ENCODE measurements at places on chromosomes 7 and 10.

DNA sequence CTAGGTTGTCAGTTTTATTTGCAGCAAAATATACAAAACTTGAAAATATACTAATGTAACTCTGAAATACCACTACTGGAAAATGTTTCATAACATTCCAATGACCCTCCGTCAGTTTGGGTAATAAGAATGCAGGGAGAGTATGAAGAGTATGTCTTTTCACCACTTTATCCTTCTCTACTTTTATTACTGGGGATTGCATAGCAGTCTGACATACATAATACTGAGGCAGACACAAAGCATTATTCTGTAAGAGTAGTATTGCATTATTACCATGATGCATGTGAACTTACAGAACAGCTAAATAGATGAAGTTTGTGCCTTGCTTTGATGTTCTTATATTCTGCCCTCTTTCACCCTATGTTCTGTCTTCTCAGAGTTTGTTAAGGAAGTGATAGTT, 151.8 kb upstream of the TPK1 start:
- no peak for DNase-seq

DNA sequence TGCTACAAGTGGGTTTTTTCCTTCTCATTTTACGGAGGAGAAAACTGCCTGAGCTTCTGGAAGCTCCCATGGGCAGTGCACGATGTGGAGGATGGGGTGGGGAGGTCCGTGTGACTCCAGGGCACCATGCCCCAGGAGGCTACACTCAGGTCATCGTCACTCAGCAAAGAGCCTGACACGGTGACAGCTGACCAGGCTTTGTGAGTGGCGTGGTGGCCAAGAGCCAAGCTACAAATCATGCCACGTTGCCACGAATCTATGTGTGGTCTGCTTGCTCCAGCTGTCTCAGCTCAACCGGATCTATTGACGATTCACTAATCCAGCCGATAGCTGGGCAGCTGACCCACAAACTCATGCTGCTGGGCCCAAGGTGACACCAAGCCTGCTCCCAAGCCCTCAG, 27.6 kb upstream of the C10orf71 start:
- DNase-seq = no peak

- DNase-seq = no peak
These were observed 49.5 kb upstream of the DNAJC1 start for GRCh38 chr10:22053048-22053447.

DNA sequence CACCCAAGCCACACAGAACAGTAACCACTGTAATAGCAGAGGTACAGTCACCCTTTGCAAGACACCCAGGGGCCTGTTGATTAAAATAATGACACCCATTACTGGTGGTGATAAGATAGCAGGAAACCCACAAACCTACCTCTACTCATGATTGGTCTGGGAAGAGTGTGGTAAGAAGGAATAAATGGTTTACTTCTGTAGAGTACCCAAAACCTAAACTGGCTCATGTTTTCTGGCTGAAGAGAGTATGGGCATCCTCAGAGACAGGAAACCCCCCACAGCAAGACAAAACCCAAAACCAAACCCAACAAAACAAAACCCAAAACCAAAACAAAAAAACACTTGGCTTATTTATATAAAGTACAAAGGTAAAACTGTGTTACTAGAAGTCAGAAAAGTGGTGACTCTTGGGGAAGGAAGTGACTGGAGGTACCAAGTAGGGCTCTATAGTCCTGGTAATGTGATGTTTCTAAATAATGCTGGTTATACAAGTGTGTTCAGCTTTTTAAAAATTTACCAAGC, 15.5 kb upstream of the DNAJB12 start:
- no peak for DNase-seq

- DNase-seq = no peak
These were observed 75.2 kb downstream of the PLXDC2 start for GRCh38 chr10:19891429-19891828.

DNA sequence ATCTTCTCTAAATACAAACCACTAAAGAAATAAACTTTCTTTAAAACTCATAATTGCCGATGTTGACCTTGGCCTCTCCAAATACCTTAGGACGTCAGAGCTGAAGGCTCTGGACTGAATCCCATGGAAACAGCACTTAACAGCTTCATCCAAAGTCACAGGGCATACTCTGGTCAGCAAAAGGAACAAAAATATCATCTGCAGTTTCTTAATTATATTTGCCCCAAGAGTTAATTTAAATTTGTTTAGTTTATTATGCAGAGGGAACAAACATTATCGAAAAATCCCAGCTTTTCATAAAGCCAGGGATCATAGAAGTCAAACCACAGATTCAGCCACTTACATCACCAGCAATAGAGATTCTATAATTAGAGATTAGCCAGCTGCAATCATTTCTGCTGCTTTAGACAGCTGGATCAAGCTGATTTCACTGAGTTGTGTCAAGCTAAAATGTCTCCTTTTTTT, 20.5 kb upstream of the FAM13C start:
- no peak for DNase-seq
